Left lung (tissue), 14 donors: ENCODE measurements at places on chromosomes 1 and 21. TPM values are rescaled to one million over a fixed set of nuclear protein-coding genes. Genes with fewer than 3 reads are reported as not detected.

- peak overlapping the region; percentile 98 for H3K27ac ChIP-seq
- H3K4me3 ChIP-seq: peak overlapping the region; percentile 90
- no peaks in the 10 kb centered on the region for H3K27me3 ChIP-seq
- H3K4me1 ChIP-seq: peaks cover 25% of the 10 kb centered on the region
- peaks cover 48% of the 10 kb centered on the region for H3K36me3 ChIP-seq
- no peak for DNase-seq
Measured at GRCh38 chr1:154960446-154961136, 991 bp downstream of the PYGO2 start.

DNA sequence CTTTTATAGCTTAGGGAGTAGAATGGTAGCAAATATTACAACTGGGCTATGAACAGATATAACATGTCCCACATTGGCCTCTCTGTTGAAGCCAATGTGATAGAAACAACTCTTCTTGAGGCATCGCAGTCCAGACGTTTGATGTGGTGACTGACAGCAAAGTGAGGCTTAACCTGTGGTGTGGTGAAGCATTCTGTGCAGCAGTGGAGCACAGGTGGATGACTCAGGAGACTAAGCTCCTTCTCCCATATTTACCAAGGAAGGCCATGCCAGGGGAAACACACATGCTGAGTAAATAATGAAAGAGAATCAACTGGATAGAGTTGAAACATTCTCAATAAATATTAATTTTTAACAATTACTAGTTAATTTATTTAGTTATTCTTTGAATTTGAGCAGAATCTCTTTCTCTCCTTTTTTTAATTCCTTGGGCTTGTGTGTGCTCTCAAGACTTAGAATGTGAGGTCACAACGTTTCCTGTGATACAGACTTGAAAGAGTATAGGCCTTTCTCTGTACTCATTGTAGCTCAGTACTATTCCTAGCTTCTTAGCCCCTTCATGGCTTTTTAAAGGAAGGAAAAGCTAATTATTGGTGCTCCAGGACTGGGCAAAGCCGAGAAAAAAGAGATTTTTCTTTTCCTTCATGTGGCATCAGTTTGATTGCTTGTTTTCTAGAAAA lies 17.6 kb downstream of the CRB1 start:
- no peak overlapping the region for H3K4me3 ChIP-seq
- no peak overlapping the region for H3K27ac ChIP-seq
- H3K27me3 ChIP-seq: no peaks in the 10 kb centered on the region
- no peaks in the 10 kb centered on the region for H3K4me1 ChIP-seq

DNA sequence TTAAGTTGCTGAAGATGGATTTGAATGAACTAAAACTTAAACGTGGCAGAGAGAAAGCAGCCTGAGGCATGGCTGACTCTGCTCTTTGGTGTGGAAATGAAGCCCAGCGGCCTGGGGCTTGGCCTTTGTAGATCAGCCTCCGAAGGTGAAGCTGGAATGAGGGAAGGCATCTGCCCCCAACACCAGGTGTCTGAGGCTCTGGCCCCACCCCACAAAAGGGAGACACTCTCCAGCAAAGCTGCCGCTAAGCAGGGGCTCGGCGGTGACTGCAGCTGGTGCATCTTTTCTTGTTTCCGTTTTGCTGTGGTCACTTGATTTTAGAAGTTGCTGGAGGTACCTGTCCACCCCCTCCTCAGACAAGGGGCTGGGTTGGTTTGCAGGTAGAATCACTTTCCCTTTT lies 38.2 kb upstream of the NID1 start:
- no peak overlapping the region for H3K27ac ChIP-seq
- DNase-seq: no peak
- H3K4me3 ChIP-seq: no peak overlapping the region

DNA sequence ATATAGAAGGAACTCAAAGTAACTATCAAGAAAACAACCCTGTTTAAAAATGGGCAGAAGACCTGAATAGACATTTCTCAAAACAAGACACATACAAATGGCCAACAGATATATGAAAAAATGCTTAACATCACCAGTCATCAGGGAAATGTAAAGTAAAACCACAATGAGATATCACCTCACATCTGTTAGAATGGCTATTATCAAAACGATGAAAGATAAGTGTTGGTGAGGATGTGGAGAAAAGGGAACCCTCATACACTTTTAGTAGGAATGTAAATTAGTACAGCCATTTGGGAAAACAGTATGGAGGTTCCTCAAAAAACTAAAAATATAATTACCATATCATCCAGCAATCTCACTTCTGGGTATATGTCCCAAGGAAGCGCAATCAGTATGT lies 3.0 kb downstream of the CTSS start:
- H3K27me3 ChIP-seq: no peaks in the 10 kb centered on the region
- DNase-seq: no peak
- H3K4me3 ChIP-seq: no peak overlapping the region
- H3K36me3 ChIP-seq: no peaks in the 10 kb centered on the region

- H3K4me3 ChIP-seq: no peak overlapping the region
- H3K27ac ChIP-seq: peak overlapping the region; percentile 85
- DNase-seq: no peak
- no peaks in the 10 kb centered on the region for H3K27me3 ChIP-seq
- peaks cover 29% of the 10 kb centered on the region for H3K4me1 ChIP-seq
Measured at GRCh38 chr1:8396786-8397406, 79.0 kb downstream of the SLC45A1 start.

GRCh38 chr1:64209221-64209620 lies 5.8 kb downstream of the UBE2U start:
- no peak for DNase-seq
- no peaks in the 10 kb centered on the region for H3K27me3 ChIP-seq
- H3K27ac ChIP-seq: no peak overlapping the region
- H3K4me3 ChIP-seq: no peak overlapping the region
- no peaks in the 10 kb centered on the region for H3K4me1 ChIP-seq
- no peaks in the 10 kb centered on the region for H3K36me3 ChIP-seq

DNA sequence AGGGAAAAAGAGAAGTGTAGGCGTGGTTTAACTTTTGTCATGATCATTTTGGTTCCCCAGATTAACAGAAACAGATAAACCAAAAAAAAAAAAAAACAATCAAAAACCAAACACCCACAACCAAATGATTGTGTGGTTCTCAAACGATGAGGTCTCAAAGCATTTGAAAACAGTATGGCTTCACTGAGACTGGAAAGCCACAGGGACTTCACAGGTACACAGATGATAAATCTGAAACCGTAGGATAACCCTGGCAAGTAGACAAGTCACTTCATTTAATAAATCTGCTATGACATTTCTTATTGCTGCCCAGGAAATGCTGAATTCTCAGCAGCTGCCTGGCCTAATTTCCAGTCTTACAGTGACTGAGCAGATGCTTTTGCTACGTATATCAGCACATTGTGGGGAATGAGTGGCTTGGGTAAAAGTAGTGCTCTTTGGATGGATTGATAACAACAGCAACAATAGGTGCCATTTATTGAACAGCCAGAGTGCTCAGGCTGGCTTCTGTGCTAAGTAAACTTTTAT lies 6.1 kb downstream of the ST6GALNAC3 start:
- peaks cover 17% of the 10 kb centered on the region for H3K4me1 ChIP-seq
- no peaks in the 10 kb centered on the region for H3K27me3 ChIP-seq
- no peaks in the 10 kb centered on the region for H3K36me3 ChIP-seq

- H3K4me3 ChIP-seq: peak overlapping the region; percentile 79
- no peaks in the 10 kb centered on the region for H3K36me3 ChIP-seq
- no peaks in the 10 kb centered on the region for H3K27me3 ChIP-seq
- DNase-seq: peak; percentile 94
- H3K4me1 ChIP-seq: peaks cover 5% of the 10 kb centered on the region
Measured at GRCh38 chr21:17611414-17612022, 1.2 kb downstream of the BTG3 start.

GRCh38 chr1:6401673-6402072 lies 8.1 kb upstream of the ACOT7 start:
- H3K36me3 ChIP-seq: no peaks in the 10 kb centered on the region
- H3K4me1 ChIP-seq: no peaks in the 10 kb centered on the region
- no peak for DNase-seq
- H3K4me3 ChIP-seq: no peak overlapping the region
- H3K27ac ChIP-seq: no peak overlapping the region

GRCh38 chr1:106677181-106677580 lies 379.3 kb upstream of the PRMT6 start:
- no peaks in the 10 kb centered on the region for H3K27me3 ChIP-seq
- DNase-seq: no peak
- no peak overlapping the region for H3K27ac ChIP-seq
- H3K36me3 ChIP-seq: no peaks in the 10 kb centered on the region
- no peaks in the 10 kb centered on the region for H3K4me1 ChIP-seq
- no peak overlapping the region for H3K4me3 ChIP-seq

DNA sequence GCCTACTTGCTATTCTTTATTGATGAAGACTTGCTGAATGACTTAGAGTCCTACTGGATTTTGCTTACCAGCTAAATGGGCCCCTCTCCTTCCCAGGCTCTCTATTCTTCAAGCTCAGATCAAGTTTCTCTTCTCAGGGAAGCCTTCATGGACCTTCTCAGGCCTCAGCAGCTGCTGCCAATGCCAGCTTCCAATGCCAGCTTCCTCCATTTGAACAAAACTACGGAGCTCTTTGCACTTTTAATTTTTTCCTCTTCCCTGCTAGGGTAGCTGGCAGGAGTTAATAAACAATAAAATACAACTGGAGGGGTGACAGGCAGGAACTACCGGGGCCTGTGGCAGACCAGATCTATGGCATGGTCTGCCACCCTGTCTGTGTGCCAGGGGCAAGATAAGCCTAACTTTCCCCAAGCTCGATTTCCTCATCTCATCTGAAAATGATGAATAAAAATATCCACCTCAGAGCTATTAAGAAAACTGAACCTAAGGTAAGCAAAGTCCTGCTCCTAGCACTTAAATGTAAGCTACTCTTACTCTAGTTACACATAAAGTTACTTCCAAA lies 995 bp upstream of the IPO13 start:
- H3K4me1 ChIP-seq: peaks cover 12% of the 10 kb centered on the region
- no peaks in the 10 kb centered on the region for H3K27me3 ChIP-seq
- peak overlapping the region; percentile 79 for H3K4me3 ChIP-seq
- peak overlapping the region; percentile 92 for H3K27ac ChIP-seq

- no peak for DNase-seq
- H3K4me1 ChIP-seq: no peaks in the 10 kb centered on the region
- no peak overlapping the region for H3K4me3 ChIP-seq
- H3K36me3 ChIP-seq: no peaks in the 10 kb centered on the region
- H3K27me3 ChIP-seq: no peaks in the 10 kb centered on the region
Measured at GRCh38 chr21:41701749-41702148, 65.1 kb downstream of the RIPK4 start.

GRCh38 chr1:1132956-1133750 lies 17.3 kb upstream of the C1orf159 start:
- no peak overlapping the region for H3K27ac ChIP-seq
- H3K4me3 ChIP-seq: no peak overlapping the region
- peaks cover 14% of the 10 kb centered on the region for H3K4me1 ChIP-seq

DNA sequence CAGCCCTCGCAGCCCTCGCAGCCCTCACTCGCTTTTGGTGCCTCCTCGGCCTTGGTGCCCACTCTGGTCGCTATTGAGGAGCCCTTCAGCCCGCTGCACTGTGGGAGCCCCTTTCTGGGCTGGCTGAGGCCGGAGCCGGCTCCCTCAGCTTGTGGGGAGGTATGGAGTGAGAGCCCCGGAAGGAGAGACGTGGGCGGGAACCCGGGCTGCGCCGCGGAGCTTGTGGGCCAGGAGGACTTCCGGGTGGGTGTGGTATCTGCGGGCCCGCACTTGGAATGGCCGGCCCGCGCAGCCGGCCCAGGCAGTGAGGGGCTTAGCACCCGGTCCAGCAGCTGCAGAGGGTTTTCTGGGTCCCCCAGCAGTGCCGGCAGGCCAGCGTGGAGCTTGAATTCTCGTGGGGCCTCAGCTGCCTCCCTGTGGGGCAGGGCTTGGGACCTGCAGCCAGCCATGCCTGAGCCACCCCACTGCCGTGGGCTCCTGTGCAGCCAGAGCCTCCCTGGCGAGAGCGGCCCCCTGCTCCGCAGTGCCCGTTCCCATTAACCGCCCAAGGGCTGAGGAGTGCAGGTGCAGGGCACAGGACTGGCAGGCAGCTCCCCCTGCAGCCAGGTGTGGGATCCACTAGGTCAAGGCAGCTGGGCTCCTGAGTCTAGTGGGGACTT lies 9.9 kb upstream of the CFHR2 start:
- no peak for DNase-seq
- no peaks in the 10 kb centered on the region for H3K4me1 ChIP-seq
- no peak overlapping the region for H3K27ac ChIP-seq
- H3K36me3 ChIP-seq: no peaks in the 10 kb centered on the region
- H3K4me3 ChIP-seq: no peak overlapping the region

DNA sequence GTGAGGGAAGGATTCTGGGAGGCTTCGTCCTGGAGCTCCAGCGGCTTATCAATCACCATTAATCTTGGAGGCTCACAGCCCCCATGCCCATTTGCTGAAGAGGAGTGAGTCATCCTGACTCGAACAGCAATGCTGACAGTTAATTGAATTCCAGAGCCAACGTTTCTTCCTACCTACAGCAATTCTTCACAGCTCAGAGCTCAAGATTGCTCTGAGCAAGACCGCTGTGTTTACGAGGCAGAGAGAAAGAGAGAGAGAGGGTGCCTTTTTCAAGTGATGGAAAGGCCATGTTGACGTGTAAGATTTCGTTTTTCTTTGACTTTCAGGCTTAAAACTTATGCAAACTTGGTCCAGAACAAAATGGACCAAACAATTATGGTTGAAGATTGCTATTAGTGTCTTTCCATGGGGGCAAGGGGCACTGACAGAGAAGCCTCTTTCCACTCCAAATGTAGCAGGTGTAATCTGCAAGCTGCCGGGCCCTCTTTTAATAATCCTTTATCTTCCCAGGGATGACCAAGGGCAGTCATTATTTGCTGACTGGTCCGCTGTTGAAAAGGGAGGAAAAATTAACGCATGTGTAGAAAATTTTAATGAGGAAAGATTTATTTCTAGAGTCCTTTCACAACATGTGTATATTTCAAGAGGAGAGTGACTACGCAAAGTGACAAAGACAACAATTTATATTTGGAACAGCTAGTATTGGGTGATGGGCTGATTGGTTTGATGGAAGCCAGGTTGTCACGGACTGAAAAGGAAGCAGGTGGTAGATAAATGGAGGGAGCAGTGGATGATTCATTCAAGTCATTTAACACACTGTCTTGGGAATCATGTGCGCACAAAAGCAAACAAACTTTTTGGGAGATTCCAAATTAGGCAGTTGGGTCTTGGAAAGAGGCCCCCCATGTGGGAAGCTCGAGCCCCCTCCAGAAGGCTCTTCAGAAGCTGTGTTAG lies 136.1 kb upstream of the IRF2BP2 start:
- peaks cover 11% of the 10 kb centered on the region for H3K4me1 ChIP-seq
- no peak overlapping the region for H3K4me3 ChIP-seq
- H3K27ac ChIP-seq: no peak overlapping the region
- DNase-seq: no peak

- no peaks in the 10 kb centered on the region for H3K27me3 ChIP-seq
- no peak for DNase-seq
- no peak overlapping the region for H3K27ac ChIP-seq
- H3K36me3 ChIP-seq: no peaks in the 10 kb centered on the region
- no peak overlapping the region for H3K4me3 ChIP-seq
Measured at GRCh38 chr1:226754793-226755533, 15.9 kb upstream of the ITPKB start.

IGFN1 gene
- 3.0 TPM for total RNA-seq

AADACL4 gene
- total RNA-seq: not detected

MPZ gene
- total RNA-seq: 2.0 TPM

YIPF1 gene
- total RNA-seq: 27.7 TPM

FCER1A gene
- total RNA-seq: 0.32 TPM

CELA3A gene
- not detected for total RNA-seq

SMPDL3B gene
- 14.8 TPM for total RNA-seq

TMEM51 gene
- total RNA-seq: 17.9 TPM
